T-cell (primary cell): ENCODE measurements at places on chromosomes 11 and 22.

GRCh38 chr22:23698673-23699235 lies 7.9 kb downstream of the RGL4 start:
- DNase-seq: no peak

- DNase-seq: no peak
These were observed 4.9 kb downstream of the OR52K2 start for GRCh38 chr11:4454021-4454420.

- no peak for DNase-seq
These were observed 27.3 kb upstream of the L3MBTL2 start for GRCh38 chr22:41177622-41178424.

DNA sequence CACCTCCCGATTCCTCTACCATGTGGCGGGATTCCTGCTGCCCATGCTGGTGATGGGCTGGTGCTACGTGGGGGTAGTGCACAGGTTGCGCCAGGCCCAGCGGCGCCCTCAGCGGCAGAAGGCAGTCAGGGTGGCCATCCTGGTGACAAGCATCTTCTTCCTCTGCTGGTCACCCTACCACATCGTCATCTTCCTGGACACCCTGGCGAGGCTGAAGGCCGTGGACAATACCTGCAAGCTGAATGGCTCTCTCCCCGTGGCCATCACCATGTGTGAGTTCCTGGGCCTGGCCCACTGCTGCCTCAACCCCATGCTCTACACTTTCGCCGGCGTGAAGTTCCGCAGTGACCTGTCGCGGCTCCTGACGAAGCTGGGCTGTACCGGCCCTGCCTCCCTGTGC lies 10.5 kb downstream of the CXCR5 start:
- no peak for DNase-seq

GRCh38 chr11:107247167-107247861 lies 210.3 kb downstream of the CWF19L2 start:
- DNase-seq: no peak

DNA sequence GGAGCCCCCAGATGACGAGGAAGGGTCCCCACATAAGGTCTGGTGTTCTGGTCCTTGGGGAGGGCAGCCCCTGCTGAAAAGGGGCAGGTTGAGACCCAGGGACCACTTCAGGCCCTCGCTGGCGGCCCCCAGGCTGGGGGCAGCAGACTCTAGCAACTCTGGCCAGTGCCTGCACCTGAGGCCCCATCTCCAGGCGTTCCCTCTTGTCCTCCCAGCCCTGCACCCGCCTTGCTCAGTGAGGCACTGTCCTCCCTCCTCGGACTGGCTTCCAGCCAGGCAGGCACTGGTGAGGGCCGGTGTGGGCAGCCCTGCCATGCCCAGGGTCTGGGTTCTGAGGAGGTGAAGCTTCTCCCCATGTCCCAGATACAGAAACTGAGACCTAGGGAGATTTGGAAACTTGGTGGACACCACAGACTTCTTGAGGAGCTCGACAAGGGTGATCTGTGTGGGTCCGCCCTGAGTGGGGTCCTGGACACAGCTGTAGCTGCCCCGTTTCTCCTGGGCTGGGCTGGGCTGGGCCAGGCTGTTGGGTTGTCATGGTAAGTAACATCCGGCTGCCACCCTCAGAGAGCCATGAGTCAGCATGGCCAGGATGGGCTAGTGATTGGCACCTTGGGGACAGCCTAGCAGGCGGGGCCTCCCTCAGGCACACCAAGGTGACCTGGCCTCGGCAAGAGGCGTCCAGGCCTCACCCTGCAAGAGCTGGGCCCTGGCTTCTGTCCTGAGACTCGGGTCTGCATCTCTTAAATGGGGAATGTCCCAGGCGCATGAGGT lies 11.1 kb upstream of the PHLDA2 start:
- no peak for DNase-seq

- no peak for DNase-seq
These were observed 29.6 kb downstream of the TSPAN32 start for GRCh38 chr11:2331404-2331803.

DNA sequence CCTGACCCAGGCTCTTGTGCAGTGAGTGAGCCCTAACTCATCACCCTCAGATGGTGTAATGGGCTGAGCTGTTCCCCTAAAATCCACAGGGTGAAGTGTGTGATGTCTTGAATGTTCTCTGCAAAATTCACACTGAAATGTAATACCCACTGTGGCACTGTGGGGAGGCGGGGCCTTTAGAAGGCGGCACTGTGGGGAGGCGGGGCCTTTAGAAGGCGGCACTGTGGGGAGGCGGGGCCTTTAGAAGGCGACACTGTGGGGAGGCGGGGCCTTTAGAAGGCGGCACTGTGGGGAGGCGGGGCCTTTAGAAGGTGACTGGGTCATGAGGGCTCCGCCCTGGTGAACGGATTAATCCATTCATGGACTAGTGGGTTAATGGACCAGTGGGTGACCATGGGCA lies 33.0 kb downstream of the CHID1 start:
- no peak for DNase-seq

DNA sequence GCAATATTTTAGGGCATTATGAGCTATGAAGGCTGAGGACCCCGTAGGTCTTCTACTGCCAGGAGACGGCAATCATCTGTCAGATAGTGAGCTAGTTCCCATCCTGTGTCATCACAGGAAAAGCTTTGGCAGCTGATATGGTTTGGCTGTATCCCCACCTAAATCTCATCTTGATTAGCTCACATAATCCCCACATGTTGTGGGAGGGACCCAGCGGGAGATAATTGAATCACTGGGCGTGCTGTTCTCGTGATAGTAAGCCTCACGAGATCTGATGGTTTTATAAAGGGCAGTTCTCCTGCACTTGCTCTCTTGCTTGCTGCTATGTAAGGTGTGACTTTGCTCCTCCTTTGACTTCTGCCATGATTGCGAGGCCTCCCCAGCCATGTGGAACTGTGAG lies 18.1 kb downstream of the CSRP3 start:
- DNase-seq: no peak
